ENCODE measurements at places on chromosomes 5 and 9.

DNA sequence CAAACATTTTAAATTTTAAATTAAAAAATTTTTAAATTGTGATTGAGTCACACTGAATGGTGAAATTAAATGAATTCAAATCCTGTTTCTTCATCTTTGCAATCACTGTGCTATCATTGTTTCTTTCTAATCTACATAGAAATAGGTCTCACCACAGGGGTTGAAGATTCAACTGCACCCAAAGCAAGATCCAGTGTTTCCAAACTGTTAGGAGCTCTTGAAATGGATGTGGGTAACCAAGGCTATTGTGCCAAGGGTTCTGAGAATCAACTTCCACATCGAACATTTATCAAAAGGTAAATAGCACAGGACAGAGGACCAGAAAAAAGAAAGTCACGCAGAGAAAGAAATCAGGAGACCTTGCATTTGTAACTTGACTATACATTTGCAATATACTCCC lies 172.6 kb upstream of the RASEF start:
- no peak for DNase-seq

DNA sequence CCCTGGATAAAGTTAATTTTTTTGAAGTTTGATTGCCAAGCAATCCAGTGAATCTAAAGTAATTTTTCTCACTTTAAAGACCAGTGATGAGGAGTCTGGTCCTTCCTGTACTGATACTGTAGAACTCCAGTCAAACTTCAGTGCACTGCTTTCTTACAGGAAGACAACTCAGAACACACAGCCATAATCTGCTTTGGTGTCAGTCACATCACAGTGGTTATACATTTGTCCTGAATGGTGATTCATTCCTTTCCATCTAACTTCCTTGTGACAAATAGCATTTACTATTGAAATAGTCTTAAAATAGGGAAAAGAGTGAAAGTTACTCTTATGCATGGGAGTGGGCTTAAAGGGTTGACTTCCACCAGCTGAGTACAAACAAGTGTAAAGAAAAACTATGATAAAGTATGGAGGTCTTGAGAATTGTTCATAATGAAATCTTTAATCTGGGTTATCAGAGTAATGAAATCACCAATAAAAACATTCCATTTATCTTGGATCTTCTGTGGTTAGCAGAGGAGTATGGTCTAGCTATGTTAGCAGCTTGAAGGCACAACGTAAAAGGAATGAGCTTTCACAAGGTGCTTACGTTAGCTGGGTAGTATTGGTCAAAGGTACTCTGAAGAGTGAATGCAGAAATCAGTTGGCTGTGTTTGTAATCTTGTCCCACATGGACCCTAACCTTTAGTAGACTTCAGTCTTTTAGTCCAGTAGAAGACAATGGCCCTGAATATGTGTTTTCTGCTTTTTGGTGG lies 41.5 kb downstream of the DCP2 start:
- no peak for DNase-seq

GRCh38 chr9:71630377-71630995 lies 137.8 kb downstream of the CEMIP2 start:
- no peak for DNase-seq

DNA sequence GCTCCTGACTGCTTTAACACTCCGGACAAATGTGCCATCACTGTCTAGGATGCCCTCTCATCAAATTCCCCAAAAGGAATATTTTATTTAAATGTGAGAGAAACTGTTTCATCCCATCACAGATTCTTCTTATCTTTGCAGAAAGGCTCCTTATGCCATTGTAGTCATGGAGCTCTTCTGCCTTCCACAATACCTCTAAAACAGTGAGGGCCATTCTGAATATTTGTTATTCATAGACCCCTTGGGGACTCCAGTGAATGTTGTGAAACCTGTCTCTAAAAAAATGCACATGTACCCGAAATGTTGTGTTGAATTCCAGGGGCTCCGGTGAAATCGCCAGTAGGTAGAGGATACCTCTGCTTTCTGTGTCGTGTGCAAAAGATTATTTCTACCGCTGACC lies 176.9 kb downstream of the RORB start:
- DNase-seq = no peak

DNA sequence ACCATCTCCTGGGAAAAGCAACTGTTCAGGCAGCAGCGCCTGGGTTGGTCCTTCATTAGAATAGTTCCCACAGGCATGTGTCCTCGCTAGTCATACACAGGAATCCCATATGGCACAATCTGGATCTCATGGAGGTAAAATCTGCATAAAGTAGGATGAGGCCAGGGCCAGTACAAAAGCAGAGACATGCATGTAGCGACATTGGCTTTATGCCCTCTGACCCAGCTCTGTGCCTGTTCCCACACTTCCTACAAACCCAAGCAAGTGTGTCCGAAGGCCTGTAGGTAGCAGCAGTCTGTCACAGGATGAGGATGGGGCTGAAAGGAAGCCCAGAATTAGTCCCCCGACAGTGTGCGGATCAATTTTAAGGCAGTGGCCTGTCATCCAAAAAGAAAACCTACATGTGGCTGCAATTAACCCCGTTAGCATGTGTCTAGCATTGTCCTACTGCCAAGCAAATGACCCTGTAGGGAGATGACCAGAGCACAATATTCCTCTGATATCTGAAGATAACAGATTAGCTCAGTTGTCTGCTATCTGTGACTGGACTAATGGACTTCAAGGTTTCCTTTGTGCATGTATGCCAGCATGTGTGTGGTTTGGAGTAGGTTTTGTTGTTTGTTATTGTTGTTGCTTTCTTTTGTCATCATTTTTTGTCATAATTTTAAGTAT lies 178.8 kb downstream of the TMEM161B start:
- no peak for DNase-seq

DNA sequence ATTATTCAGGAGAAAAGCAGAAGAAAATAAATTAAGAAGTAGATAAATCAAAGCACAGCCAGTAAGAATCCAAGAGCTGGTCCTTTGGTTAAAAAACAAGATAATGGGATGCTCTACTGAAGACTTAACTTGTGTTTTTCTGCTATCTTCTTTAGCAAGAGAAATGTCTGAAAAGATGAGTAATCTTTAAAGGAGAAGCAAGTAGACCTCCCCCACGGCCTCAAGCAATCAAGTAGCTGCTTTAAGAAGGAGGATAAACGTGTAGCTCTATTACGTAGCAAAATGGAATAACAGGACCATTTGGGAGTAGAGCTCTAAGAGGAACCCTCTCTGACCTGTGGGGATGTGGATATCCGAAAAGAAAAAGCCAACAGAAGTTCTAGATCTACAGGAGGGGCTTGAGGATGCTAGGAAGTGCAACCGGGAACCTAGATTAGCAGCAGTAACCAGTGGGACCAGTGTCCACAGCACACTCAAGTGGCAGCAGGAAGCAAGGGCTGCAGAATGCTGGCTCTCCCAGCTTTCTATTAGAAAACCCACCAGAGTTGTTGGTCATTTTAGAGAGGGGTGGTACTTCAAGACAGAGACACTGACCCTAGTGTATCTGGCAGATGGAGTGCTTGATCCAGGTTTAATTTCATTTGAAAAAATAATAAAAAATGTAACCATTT lies 185.4 kb downstream of the GABBR2 start:
- DNase-seq = no peak

- DNase-seq = no peak
Observed at GRCh38 chr5:53970475-53970874, 339.9 kb downstream of the ARL15 start.

- no peak for DNase-seq
Observed at GRCh38 chr5:69140827-69141226, 26.1 kb upstream of the CCNB1 start.

DNA sequence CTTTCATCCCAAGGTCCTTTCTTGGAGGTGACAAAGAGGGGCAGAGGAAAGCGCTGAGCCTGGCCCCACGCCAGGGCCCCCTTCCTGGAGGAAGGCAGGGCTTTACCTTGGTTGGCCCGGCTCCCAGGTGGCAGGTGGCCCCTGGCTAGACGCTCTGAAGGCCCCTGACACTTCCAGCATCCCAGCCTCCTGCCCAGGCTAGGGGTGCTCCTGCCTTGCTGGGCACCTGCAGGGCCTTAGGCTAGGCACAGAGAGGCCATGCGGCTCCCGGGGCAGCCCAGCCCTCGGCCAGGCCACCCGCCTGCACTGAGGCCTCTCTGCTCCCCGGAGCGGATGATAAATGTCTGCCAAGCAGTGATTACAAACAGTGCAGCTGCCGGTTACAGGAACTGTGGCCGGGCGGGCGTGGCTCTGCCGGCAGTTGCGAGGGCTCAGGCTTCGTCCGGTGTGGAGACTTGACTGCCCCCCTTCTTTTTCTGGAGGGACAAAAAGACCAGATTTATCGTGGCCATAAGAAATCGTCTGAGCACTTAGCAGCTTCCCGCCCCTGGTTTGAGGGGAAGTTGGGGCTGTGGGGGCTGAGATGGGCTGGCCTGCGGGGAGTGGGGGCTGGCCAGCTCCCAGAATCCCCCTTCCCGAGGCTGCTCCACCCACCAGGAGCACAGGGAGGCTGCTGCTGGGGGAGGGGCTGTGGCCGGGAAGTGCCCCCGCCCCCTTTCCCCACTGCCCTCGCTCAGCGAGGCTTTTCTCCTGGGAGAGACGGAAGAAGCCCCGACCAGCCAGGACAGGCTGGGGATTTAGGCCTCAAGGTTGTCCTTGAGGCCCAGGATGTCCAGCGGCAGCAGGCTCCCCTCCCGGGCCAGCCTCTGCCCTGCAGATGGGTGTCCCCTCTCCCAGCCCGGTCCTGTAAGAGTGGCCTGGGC lies 31.6 kb upstream of the UBAC1 start:
- DNase-seq = no peak

- no peak for DNase-seq
Observed at GRCh38 chr5:9834871-9835770, 205.0 kb upstream of the TAS2R1 start.

DNA sequence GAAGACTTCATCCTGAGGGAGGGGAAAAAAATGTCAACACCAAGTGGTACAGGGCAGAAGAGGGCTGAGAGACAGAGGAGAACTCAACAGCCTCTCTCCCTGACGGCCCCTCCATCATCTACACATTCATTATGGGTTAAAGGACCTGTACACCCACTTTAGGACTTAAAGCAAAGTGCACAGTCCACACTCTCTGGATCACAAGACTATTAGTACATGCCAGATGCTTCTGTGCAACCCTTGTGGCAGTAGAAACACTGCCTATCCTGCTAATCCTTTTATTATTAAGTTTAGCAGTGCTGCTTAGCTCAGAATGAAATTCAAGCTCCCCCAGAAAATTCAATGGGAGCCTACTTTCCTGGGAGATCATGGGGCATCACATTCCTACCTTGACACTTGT lies 1.9 kb downstream of the FRMD3 start:
- no peak for DNase-seq
